ENCODE measurements at places on chromosomes 6 and 20.

GRCh38 chr6:111604259-111605099 lies 1.2 kb downstream of the TRAF3IP2 start:
- DNase-seq = no peak

- DNase-seq = no peak
Measured at GRCh38 chr20:36275011-36275410, 31.1 kb upstream of the DLGAP4 start.

DNA sequence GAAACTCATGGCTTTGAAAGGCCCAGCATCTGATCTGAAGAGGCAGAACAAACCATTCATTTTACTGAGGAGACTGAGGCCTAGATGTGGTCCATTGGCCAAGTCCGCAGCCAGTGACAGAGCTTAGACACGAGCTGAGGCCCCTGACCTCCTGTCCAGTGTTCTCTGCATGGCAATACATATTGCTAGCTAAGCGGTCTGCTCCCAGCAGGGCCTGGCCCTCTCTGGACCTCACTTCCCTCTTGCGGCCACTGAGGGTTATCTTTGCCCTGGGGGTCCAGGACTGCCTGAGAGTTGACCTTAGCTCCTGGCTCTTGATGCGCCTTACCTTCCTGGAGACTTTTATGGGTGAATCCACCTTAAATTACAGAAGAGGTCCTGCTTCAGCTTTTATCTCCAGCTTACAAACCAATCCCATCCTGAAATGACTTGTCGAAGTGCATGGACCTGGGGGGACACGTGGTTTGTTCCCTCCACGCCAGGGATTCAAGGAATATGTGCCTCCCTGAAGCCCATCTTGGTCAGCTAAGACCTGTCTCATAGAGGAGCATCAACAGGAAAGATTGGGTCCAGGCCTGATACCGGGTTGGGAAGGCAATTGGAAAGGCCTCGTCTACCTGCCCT lies 75.6 kb downstream of the CNBD2 start:
- DNase-seq = no peak

DNA sequence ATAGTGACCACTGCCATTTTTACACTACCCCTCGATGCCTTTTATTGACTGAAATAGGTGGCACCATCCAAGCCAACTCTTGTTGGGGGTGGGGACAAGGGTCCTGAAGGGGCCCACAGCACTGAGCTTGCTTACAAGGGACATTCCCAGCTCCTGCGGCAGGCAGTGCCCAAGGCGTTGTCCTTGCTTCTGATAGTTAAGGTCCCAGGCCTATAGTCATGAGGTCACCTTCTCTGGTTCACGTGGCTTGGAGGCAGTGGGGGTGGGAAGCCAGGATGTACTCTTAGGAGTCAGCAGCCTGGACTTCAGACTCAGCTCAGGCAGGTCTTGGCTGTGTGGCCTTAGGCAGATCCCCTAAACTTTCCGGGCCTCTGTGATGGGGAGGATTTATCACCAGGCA lies 48.6 kb downstream of the TOX2 start:
- DNase-seq = no peak

DNA sequence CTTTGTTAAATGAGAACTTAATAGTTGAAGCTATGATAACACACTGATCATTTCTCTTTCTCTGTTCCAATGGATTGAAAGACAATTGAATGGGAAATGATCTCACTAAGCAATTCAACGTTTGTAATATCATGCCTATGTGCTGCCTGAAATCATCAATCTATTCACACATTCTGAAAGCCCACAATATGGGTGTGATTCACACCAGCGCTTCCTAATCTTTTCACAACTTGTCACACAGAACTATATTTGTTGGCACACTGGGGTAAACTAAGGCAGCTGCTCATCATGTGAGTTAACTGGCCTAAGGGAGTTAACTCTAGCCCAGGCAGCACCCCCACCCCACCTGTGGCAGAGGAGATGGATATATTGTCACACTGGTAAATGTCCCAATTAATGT lies 37.1 kb upstream of the UTRN start:
- no peak for DNase-seq

DNA sequence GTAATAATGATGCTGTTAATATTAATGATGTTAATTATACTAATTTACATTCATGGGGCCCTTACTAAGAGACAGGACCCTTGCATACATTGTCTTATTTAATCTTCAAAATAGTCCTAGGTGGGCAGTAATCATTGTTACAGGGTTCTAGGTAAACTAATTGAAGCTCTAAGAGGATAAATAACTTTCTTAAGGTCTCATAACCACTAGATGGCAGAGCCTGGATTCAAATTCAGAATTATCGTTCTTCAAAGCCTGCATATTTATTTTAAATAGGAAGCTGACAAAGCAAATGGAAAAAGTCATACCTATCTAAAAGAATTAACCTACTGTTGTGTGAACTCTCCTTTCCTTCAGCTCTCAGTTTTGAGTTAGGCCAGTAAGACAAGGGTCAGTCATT lies 23.5 kb downstream of the PTCHD4 start:
- no peak for DNase-seq

DNA sequence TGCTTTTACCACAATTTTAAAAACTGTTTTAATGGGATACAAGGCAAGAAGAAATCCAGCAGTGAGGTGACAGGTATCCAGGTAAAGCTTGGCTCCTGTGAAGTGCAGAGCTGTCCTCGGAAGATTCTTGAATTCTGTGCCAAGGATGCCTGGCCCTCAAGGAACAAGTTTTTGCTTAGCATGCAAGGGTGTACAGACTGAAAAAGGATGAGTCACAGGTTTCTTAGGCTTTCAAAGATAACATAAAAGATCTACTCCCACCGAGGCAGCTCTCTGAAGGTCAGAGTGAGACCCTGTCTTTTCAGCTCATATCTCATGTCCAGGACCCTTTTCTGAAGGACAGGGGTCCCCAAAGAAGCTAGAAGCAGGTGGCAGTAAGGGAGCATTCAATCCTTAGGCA lies 83.3 kb downstream of the CHD6 start:
- no peak for DNase-seq

DNA sequence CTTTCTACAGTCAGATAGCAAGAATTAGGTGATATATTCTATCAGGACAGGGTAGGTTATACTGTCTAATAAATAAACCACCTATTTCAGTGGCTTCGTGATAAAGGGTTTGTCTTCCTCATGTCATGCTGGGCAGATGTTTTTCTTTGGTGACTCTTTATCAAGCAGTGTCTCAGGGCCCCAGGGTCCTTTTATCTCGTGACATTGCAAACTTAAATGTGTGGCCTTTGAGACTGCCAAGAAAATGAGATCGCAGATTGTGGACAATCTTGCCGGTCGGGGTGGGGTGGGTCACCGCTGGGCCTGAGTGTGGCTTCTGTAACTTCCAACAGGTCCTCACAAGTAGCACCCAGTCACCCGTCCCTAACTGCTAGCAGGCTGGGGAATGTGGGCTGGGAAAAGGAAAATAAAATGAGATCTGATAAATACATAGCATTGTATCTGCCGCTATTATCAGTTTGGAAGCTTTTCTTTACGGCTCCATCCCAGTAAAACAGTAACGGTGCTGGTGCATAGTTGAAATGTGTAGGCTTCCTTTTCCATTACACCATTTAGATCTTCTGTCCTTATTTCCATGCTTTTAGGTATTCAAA lies 50.5 kb upstream of the BMP6 start:
- no peak for DNase-seq

DNA sequence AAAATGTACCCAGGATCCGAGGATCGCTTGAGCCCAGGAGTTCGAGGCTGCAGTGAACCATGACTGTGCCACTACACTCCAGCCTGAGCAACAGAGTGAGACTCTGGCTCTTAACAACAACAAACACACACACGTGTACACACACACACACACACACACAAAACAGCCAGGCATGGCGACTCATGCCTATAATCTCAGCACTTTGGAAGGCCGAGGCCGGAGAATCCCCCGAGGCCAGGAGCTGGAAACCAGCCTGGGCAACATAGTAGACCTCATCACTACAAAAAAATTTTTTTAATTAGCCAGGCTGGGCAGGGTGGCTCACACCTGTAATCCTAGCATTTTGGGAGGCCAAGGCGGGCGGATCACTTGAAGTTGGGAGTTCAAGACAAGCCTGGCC lies 23.3 kb upstream of the ARFGEF2 start:
- no peak for DNase-seq

- DNase-seq = no peak
Measured at GRCh38 chr20:57940868-57941522, 231.2 kb upstream of the PMEPA1 start.

DNA sequence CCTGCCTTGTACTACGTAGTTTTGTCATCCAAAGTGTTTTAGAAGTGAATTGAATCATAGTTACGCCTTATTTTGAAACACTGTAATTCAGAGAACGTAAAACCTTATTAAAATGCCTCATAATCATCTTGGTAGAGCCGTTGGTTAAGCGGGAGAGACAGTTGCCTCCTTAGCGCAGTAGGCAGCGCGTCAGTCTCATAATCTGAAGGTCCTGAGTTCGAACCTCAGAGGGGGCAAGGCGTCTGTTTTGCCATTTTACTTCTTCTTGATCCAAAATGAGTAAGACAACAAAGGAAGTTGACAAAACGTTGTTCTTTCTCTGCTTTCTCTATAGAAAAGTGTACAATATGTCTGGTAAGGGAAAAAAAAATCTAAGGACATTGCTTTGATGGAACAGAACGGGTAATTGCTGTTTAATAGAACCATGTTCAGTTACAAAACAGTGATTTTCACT lies 20.7 kb upstream of the TRIM27 start:
- DNase-seq = peak; percentile 40

- DNase-seq = no peak
Measured at GRCh38 chr6:127328043-127328609, 15.3 kb downstream of the ECHDC1 start.

DNA sequence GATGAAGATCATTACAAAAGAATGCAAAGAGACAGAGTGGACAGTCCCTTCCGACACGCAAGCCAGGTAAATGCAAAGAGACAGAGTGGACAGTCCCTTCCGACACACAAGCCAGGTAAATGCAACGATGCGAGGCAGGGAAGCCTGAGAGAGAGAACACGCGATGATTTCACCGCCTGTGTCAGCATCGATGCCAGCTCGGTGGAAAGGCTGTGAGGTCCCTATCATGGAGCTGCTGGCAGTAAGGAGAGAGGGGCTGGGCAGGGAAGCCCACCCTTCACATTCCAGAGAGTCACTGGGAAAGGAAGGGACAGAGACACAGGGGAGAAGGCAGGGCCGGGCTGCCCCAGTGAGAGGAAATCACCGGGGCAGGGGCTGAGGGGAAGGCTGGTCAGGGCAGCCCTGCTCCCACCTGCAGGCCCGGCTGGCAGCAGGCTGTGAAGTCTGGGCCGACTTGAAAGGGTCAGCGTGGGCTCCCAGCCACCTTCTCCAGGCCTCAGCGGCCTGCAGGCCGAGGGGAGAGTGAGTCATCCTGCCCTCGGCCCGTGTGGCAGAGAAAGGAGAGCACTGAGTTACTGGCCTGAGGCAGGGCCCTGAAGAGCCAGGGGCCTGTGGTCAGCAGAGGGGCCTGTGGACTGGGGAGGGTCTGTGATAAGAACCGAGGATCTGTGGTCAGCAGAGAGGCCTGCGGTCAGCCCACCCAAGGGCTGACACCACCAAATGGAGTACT lies 80.4 kb downstream of the DACT2 start:
- DNase-seq = no peak

- DNase-seq = no peak
Measured at GRCh38 chr6:30829033-30829432, 55.3 kb upstream of the DDR1 start.

DNA sequence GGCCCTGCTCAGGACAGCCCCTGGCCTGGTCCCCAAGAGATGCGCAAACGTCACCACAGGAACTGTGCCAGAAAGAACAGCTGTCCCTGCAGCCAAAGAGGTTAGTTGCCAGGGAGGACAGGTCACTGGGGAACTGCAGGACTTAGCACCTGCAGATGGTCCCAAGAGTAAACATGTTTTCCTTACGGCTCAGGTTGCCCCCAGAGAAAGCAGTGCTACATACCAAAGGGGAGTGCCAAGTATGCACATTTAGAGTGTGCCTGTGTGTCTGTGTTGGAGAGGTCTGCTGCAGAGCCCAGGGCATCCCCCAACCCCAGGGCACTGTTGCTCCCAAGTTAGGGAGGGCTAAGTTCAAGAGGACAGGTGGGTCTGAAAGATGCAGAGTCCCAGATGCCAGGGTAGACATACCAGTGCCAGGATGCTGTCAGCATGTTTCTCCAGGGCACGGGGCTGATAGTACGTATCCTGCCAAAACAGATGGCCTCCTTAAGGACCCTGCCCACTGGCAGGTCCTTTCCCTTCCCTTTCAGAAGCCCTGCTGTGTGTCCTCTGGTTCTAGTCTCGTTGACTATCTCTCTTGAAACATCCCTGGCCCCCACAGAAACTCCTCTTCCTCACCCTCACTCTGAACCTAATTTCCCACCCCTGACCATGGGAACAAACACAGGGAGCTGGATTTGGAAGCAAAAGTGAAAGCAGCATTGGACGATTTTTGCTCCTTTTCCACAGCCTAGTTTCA lies 1.3 kb downstream of the ABHD16A start:
- DNase-seq = no peak

Measured in stimulated activated CD8-positive, alpha-beta memory T cell treated with anti-CD3 and anti-CD28 coated beads, Interleukin-12 subunit alpha, Interleukin-12 subunit beta, amount 100 ng/mL, for 4 hours (primary cell).